ENCODE measurements at places on chromosomes 16 and 17. TPM values are rescaled to one million over a fixed set of nuclear protein-coding genes. Genes with fewer than 3 reads are reported as not detected.

NPIPA8 gene
- 10.8 TPM for polyA plus RNA-seq

GRAP gene
- polyA plus RNA-seq = 2.6 TPM

SEZ6L2 gene
- 0.61 TPM for polyA plus RNA-seq

GDE1 gene
- 31.9 TPM for polyA plus RNA-seq

ZMYND15 gene
- polyA plus RNA-seq = 0.20 TPM

CRYBA1 gene
- polyA plus RNA-seq = not detected

DLX3 gene
- not detected for polyA plus RNA-seq

KRTAP3-2 gene
- polyA plus RNA-seq = not detected

MVP gene
- 50.9 TPM for polyA plus RNA-seq

PYDC1 gene
- polyA plus RNA-seq = not detected

Data from heart right ventricle (tissue), 16 donors.